ENCODE measurements at places on chromosomes 7 and 10. TPM values are rescaled to one million over a fixed set of nuclear protein-coding genes. Genes with fewer than 3 reads are reported as not detected.

Gene STRA8
- not detected for polyA plus RNA-seq

Gene OR2A7
- 1.1 TPM for polyA plus RNA-seq

Gene MSRB2
- 2.3 TPM for polyA plus RNA-seq

Gene EMX2
- not detected for polyA plus RNA-seq

Gene HOGA1
- not detected for polyA plus RNA-seq

Gene BTBD16
- polyA plus RNA-seq = not detected

Gene NEUROG3
- polyA plus RNA-seq = not detected

Gene CALML5
- polyA plus RNA-seq = not detected

Gene CFAP43
- not detected for polyA plus RNA-seq

Gene ERVW-1
- 0.11 TPM for polyA plus RNA-seq

DNA sequence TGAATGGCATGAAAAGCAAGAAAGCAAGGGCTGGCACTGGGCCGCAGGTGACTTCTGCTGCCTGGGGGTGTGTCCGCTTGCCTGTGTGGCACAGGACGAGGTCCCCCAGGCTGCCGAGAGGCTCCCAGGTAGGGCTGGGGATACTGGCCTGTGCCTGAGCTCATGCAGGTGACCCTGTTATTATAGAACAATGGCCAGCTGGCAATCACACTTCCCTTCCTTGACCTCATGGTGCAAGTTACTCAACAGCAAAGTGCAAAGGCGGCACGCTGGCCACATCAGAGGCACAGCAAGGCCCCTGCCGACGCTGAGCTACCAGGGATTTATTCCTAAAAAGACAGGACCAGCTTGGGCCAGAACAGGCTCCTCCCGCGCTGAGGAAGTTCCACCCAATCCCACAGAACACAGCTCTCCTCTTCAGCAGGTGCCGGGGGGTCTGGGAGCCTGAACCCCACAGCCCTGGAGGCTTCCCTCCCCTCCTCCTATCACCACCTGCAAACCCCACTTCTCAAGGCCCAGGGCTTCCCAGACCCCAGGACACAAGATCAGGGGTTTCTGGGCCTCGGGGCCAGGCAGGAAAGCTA, 1.4 kb upstream of the ADAM8 start:
- DNase-seq = no peak

DNA sequence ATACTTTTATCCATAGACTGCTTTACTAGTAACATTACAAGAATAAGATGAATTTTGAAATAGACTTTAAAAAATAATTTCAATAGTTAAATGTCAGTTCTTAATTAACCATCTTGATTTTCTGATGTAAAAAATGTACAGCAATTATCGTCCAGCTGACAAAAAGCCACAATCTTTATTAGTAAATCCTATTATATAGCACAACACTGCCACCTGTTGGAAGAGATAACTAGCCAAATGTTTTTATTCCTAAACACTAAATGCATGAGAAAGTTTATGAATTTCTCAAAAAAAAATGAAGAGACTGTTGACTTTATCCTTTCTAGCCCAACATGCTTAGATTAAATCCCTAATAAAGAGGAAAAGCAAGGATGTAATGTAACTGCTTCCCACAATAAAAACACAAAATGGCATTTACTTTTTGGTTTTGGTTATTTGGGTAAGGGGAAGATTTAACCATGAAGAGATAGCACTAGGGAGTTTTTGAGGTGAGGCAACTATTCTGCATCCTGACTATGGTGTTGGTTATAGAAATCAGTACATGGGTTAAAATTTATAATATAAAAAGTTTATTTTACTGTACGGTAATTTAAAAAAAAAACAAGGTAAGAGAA, 8.0 kb downstream of the COA1 start:
- DNase-seq = peak; percentile 51

DNA sequence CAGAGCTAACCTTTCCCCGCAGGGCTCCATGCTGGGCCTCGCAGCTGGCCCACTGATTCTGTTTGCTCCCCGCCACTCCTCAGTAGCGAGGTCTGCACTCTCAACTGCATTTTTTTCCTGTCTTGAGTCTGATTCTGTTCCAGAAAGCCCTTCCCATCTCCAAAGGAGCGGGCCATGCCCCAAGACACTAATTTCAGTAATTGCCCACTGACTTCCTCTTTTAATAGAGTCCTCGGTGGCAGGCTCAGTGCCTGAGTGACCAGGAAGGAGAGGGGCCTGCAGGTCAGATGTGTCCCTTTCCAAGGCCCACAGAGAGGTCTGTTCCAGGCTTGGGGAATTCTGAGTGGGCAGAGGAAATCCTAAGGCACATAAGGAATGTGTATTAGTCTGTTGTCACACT, 77.4 kb downstream of the ADCY1 start:
- no peak for DNase-seq

DNA sequence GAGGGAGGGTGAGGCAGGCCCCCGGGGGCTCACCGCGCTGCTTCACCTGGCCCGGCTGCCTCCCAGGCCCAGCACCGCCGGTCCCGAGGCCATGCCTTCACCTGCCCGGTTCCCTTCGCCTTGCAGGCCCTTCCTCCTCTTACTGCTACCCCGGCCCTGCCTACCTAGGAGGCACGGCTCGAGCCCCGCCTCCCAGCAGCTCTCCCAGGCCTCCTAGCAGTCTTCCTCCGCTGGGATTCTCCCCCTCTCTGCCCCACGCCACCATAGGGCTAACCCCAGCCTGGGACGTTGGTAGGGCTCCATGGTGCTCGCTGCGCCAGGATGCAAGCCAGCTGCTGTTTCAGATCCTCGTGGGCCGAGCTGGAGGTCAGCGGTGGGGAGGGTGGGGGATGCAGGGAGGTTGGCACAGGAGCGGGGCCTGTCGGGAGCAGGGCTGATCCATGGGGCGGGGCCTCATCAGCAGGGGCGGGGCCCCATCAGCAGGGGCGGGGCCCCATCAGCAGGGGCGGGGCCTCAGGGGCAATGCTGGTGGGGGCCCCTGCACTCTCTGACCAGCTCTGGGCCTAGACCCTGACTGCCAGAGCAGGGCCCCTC, 63.3 kb downstream of the RASGEF1A start:
- peak; percentile 37 for DNase-seq

GRCh38 chr7:100483090-100483721, 521 bp upstream of the NYAP1 start:
- peak; percentile 84 for DNase-seq

GRCh38 chr10:60757420-60757895, 20.8 kb upstream of the CDK1 start:
- DNase-seq = no peak

GRCh38 chr10:79507440-79508167, 4.7 kb upstream of the EIF5AL1 start:
- no peak for DNase-seq

DNA sequence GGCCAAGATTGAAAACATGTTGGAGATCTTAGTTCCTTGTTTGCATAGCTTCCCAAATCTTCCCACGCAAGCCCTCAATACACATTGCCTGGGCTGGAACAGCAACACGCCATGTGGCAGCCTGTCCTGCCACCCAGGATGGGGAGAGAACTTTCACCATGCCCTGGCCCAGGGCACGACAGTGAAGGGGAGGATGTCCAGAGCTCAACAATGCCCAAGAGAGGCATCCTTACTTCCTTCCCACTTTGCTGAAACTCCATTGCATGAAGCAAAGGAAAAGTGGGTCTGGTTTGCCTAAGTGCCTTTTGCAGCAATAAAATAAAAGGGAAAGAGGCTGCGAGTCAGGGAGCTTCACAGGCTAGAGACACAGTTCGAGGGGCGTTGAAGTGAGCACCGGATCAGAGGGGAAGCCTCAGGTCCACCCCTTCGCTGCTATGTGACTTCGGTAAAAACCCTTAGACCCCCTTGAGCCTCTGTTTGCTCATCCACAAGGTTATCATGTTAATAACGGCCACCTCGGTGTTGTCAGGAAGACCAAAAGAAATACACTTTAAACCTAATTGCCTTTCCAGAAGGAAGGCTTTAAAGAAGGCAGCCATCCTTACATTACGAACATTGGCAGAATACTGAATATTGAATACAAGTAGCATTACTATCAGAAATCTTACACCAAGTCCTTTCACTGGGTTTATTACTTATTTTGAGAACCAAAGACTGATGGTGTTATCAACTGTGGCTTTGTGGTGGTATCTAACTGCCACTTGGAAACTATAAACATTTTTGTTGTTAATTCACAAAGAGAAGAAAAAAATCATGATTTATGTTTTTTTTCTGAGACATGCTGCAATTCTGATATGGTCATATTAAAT, 133.3 kb downstream of the ICA1 start:
- no peak for DNase-seq

- DNase-seq = no peak
Measured at GRCh38 chr7:44377134-44377463, 51.7 kb upstream of the CAMK2B start.

DNA sequence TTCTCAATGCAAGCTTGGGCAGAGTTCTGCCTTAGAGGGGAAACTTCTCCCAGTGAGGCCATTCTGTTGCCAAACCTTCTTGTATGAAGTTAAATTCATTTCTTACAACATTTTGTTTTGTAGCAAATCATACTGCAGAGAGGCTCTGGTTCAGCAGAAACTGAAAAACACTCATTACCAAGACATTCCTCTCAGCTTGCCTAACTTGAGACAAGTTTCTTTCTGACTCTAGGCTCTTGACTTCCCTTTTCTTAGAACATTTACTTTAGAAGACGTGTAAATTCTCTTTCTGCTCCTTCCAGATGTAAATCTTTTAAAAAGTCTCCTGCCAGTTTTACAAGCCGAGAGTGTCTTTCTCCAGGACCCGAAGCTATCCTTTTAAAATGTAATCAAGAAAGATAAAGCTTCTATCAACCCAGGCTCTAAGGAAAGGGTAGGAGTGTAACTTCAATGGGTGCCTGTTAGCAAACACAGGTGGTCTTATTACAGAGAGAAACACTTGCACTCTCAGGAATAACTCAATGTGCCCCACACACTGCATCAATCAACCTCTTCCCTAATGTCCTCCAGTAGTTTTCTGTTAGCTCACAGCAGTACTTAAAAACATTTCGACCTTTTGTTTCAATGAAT, 80.5 kb upstream of the TAS2R16 start:
- no peak for DNase-seq

DNA sequence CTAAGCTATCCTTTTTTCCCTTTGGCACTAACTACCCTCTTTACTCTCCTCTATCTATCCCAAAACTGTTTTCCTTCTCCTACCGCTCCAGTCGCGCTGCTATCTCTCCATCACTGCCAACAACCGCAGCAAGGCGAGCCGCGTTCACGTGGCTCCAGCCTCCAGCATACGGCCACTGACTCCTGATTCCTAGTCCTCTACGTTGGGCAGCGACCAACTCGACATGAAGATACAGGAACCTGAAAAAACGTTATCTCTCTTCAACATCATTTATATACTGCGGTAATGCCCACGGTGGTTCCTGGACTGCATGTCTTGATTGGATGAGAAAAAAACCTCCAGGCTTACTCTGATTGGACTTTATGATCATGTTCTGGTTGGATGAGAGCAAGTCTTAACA, 129.5 kb downstream of the ZNF716 start:
- DNase-seq = no peak

GRCh38 chr7:116021237-116021636, 9.3 kb downstream of the TFEC start:
- DNase-seq = no peak

DNA sequence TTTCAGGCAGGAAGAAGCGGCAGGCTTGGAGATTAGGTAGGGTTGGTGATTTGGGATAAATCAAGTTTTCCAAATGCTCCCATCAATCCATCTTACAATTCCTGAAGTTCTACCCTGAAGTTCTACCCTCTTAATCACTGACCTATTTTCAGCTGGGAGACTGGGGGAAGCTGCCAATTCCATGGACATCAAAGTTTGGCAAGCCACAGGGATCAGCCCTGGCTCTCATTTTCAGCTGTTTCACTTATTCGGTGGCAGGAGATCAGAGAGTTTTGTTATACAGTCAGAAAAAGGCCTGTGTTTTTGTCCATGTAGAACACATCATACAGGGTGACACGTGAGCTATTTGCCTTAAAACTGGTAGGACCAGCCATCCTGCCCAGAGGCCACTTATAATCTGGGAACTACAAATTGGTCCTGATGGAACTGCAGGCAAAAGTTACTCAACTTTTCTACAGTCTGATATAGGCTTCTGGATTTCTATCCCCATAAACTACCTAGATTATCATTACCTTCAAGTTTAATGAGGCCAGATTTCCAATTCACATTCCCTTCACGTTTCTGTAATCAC, 112.9 kb upstream of the ZNF746 start:
- no peak for DNase-seq

GRCh38 chr10:58721601-58722281, 209.1 kb downstream of the BICC1 start:
- DNase-seq = no peak

DNA sequence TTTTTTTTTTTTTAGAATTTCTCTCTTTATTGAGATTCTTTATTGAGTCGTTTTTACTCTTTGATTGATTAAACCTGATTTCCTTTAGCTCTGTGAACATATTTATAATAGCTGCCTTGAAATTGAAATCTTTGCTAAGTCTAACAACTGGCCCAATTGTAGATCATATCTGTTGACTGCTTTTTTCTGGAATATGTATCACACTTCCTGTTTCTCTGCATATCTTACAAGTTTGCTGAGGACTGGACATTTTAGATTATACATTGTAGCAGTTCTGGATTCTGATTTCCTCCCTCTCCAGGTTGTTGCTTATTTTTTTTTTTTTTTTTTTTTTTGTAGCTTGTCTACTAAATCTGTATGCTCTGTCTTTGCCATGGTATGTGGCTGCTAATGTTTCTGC, 56.3 kb downstream of the PRKAR2B start:
- DNase-seq = no peak

- no peak for DNase-seq
Measured at GRCh38 chr7:27183682-27184336, 1.2 kb downstream of the HOXA11 start.

DNA sequence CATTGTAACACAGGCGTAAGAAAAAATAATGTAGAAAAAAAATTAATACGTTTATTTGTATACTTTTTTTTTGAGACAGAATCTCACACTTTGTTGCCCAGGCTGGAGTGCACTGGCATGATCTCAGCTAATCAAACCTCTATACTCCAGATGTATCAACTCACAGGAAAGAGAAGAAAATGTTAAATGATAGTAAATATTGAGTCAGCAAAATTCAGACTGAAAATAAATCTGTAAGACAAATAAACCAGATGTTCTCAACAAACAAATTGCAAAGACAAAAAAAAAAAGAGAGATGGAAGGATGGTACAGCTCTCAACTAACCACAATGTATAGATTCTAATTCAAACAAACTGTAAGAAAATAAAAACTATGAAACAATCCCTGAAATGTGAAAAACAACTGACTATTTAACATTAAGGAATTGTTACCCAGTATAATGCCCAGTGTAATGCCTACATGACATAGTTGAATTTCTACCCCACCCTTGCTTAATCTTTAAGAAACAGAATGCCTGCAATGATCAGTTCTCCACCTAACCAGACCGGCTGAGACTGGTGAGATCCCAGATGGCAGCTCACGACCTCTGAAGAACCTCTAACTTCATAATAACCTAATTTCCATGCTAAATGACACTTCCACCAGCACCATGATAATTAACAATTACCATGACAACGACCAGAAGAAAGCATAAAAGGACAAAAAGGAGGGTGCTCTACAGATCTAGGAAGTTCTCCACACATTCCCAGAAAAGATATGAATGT, 272.0 kb upstream of the GNAI1 start:
- no peak for DNase-seq

GRCh38 chr7:39525926-39526325, 40.3 kb upstream of the YAE1 start:
- DNase-seq = no peak
